ENCODE measurements at places on chromosomes 11 and 22. TPM values are rescaled to one million over a fixed set of nuclear protein-coding genes. Genes with fewer than 3 reads are reported as not detected.

Gene TMEM25
- 28.6 TPM for total RNA-seq

Gene GRIA4
- 2.9 TPM for total RNA-seq

Gene DERL3
- 5.7 TPM for total RNA-seq

Gene MAP6
- total RNA-seq, result 57.7 TPM

Gene USP28
- 39.4 TPM for total RNA-seq

Gene PAX6
- 83.7 TPM for total RNA-seq

Gene KRTAP5-7
- not detected for total RNA-seq

Gene OR52A1
- not detected for total RNA-seq

Gene RELT
- total RNA-seq, result 18.4 TPM

Gene OR6X1
- total RNA-seq, result not detected

DNA sequence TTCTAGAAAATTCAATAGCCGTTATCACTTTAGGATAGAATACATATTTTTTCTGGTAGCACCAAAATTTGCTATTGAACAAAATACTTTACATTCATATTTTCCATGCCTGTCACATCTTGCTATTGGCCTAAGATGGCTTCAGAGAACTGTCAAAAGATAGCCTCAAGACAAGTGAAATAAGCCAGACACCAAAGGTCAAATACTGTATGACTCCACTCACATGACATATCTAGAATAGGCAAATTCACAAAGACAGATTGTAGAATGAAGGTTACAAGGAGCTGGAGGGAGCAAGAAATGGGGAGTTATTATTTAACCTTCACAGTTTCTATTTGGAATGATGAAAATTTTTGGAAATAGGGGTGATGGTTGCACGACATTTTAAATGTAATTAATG, 223.7 kb upstream of the ZC3H12C start:
- H3K4me1 ChIP-seq, result peaks cover under 1% of the 10 kb centered on the region
- H3K36me3 ChIP-seq, result no peaks in the 10 kb centered on the region
- no peak overlapping the region for H3K27ac ChIP-seq

- peaks cover 9% of the 10 kb centered on the region for H3K4me1 ChIP-seq
- no peaks in the 10 kb centered on the region for H3K27me3 ChIP-seq
- H3K27ac ChIP-seq, result peak overlapping the region; percentile 92
- H3K36me3 ChIP-seq, result peaks cover 4% of the 10 kb centered on the region
These were observed 14.8 kb downstream of the TAB1 start for GRCh38 chr22:39414377-39414776.

GRCh38 chr11:87870086-87870485, 305.2 kb downstream of the RAB38 start:
- DNase-seq, result no peak
- H3K4me3 ChIP-seq, result no peak overlapping the region

DNA sequence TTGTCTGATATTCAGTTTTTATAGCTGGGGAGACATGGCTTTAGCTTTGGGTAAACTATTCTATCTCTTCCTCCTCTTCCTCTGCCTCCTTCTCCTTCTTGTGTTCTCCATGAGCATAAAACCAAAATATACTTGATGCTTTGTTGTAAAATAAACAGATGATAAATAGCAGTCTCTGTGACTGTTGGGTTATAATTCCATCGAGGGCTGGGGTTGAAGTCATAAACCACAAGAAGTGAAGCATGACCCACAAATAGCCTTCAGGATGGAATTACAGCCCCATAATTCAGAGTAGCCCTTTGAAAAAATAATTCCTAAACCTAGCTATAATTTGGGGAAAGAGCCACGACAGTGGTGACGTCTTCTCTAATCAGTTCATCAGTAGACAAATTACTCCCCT, 177.7 kb downstream of the SNX19 start:
- H3K36me3 ChIP-seq, result peaks cover 27% of the 10 kb centered on the region
- no peak overlapping the region for H3K4me3 ChIP-seq
- DNase-seq, result no peak
- H3K4me1 ChIP-seq, result peaks cover 11% of the 10 kb centered on the region
- no peaks in the 10 kb centered on the region for H3K27me3 ChIP-seq

DNA sequence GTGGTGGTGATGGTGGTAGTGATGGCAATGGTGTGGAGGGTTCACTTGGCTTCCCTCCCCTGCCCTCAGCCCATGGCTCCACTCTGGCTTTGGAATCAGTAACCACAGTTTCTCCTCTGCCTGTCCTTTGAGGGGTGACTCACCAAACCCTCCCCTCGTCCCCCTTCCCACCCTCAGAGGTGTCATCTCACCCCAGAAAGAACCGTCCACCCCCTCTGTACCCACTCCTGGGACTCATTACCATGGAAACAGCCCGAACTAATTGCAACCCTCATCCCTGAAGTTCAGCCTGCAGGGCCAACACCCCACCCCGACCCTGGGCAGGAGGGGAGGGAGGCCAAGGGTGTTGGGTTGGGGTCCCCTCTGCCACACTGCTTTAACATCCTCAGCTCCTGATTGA, 26.6 kb downstream of the PHLDB1 start:
- peak overlapping the region; percentile 31 for H3K4me3 ChIP-seq
- H3K27ac ChIP-seq, result no peak overlapping the region
- peaks cover 23% of the 10 kb centered on the region for H3K4me1 ChIP-seq
- no peaks in the 10 kb centered on the region for H3K27me3 ChIP-seq
- no peak for DNase-seq
- H3K36me3 ChIP-seq, result peaks cover 8% of the 10 kb centered on the region

DNA sequence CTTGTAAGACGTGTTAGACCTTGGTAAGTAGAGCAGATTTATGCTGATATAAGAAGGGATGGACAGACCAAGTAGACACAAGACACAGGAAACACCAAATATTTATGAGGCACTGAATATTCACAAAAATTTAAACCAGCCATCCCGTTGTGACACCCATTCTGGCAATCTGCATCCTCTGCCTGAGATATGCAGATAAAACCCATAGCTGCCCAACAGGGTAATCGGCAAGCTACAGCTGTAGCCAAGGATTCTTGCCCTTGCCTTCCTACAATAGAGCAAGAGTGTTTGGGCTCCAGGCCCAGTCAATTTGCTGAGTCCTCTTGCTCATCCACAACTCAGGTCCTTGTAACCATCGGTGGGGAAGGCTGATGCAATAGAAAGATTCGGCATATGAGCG, 18.5 kb upstream of the MPZL2 start:
- no peak overlapping the region for H3K4me3 ChIP-seq
- H3K4me1 ChIP-seq, result no peaks in the 10 kb centered on the region
- no peak for DNase-seq
- H3K36me3 ChIP-seq, result no peaks in the 10 kb centered on the region

DNA sequence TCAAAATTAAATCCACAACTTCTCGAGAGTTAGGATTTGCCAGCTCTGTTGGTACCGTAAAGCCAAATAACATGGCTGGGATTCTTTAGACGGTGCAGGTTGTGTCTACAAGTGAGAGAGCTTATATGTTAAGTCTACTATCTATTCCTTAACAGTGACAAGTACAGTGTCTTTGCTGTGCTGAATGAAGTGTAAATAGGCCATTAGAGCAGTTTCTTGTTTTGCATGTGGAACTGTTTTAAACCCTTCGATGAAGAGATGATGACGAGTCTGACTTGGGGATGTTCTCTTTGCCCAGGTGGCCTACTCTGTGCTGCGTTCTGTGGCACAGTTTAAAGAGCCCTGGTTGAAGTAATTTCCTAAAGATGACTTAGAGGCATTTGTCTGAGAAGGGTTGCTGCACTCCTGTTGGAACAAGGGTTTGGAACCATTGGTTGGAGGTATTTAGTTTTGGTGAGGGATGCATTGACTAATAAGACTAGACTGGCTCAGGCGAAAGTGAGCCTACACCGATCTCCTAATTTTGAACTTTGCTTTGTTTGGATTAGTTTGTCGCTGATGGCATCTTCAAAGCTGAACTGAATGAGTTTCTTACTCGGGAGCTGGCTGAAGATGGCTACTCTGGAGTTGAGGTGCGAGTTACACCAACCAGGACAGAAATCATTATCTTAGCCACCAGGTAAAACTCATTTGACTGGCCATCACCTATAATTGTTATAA, 988 bp downstream of the RPS3 start:
- DNase-seq, result no peak
- peak overlapping the region; percentile 94 for H3K4me3 ChIP-seq
- peaks cover 53% of the 10 kb centered on the region for H3K4me1 ChIP-seq
- H3K27ac ChIP-seq, result peak overlapping the region; percentile 98
- H3K36me3 ChIP-seq, result peaks cover 30% of the 10 kb centered on the region
- H3K27me3 ChIP-seq, result peaks cover 2% of the 10 kb centered on the region

- H3K27ac ChIP-seq, result no peak overlapping the region
- peaks cover 4% of the 10 kb centered on the region for H3K4me1 ChIP-seq
- peaks cover 3% of the 10 kb centered on the region for H3K27me3 ChIP-seq
- H3K4me3 ChIP-seq, result peak overlapping the region; percentile 81
These were observed 3.8 kb downstream of the PIM3 start for GRCh38 chr22:49964136-49965090.

DNA sequence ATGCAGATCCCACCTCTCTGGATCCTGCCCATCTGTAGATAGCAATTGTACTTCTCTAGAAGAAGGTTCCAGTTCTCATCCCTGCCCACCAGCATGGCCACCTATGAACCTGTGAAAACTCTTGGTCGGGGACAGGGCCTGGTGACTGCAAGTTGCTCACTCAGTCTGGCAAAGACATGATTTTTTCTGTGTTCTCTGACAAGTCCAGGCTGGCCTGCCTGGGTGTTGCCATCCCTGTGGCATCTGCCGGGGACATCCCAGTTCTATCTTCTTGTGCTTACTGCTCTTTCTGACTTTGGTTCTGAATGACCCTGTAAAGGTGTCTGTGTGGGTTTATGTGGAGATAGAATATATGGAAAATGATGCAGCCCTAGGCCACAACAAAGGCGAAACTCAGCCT, 545.8 kb downstream of the INSC start:
- H3K36me3 ChIP-seq, result no peaks in the 10 kb centered on the region
- H3K27ac ChIP-seq, result no peak overlapping the region
- H3K4me1 ChIP-seq, result peaks cover 27% of the 10 kb centered on the region
- no peak for DNase-seq

DNA sequence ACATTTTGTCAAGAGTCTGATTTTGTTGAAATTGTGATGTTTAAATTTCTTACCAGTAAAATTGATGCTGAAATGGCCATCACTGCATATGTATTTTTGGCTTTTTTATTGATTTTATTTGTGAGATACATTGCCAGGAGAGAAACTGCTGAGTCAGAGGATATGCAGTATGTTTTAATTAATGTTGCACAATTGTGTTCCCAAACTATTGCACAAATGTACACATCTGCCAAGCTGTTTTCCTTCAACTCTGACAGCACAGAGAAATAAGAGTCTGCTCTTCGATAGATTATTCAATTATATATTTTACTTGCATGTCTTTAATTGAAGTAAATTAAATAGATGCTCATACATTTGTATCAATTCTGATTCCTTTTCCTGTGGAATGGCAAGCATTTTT, 640.2 kb upstream of the LUZP2 start:
- no peak for DNase-seq
- H3K4me1 ChIP-seq, result no peaks in the 10 kb centered on the region
- H3K27ac ChIP-seq, result no peak overlapping the region
- no peaks in the 10 kb centered on the region for H3K27me3 ChIP-seq
- no peak overlapping the region for H3K4me3 ChIP-seq

DNA sequence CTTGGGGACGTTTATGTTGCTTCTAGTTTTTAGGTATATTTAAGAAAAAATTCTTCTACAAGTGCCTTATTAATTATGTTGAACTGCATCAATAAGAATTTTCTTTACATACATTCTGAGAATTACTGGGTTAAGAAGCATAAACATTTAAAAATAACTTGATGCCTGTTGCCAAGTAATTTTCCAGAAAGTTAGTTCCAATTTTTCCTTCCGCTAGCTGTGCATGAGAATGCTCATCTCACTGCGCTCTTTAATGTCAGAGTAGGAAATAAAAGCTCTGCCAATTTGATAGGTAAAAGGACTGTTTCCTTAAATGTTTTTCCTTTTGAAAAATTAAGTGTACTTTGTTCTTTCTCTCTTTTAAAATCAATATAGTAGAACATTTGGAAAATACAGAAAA, 113.1 kb upstream of the ZBED5 start:
- peaks cover 2% of the 10 kb centered on the region for H3K27me3 ChIP-seq
- peaks cover 3% of the 10 kb centered on the region for H3K36me3 ChIP-seq
- H3K27ac ChIP-seq, result no peak overlapping the region
- no peak for DNase-seq
- peaks cover 22% of the 10 kb centered on the region for H3K4me1 ChIP-seq
- H3K4me3 ChIP-seq, result no peak overlapping the region

- no peak overlapping the region for H3K4me3 ChIP-seq
- no peaks in the 10 kb centered on the region for H3K36me3 ChIP-seq
- H3K4me1 ChIP-seq, result peaks cover 5% of the 10 kb centered on the region
- no peak overlapping the region for H3K27ac ChIP-seq
These were observed 42.2 kb downstream of the UBASH3B start for GRCh38 chr11:122697636-122698167.

DNA sequence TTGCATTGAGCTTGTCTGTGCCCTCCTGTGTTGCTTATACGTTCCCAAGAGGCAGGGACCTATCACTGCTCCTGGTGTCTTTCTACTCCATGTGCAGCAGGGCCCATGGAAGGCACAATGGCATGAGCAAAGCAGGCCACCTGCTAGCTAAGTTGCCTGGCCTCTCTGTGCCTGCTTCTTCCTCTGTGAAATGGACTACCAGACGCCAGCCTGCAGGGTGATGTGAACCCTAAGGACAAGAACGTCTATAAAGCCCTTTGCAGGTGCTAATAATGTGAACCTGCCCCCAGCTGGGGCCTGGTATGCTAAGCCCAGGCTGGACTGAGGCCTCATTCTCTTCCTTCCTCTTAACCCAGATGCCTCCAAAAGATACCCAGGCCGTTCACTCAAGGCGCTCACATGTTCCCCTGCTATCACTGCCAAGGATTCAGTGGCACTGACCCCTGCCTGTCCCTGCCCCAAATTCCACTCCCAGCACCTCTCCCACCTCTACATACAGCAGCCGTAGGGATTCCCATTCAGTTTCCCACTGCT, 4.0 kb downstream of the GUCD1 start:
- no peak overlapping the region for H3K27ac ChIP-seq
- peak overlapping the region; percentile 52 for H3K4me3 ChIP-seq
- H3K36me3 ChIP-seq, result peaks cover 6% of the 10 kb centered on the region
- peaks cover 25% of the 10 kb centered on the region for H3K4me1 ChIP-seq
- DNase-seq, result no peak

DNA sequence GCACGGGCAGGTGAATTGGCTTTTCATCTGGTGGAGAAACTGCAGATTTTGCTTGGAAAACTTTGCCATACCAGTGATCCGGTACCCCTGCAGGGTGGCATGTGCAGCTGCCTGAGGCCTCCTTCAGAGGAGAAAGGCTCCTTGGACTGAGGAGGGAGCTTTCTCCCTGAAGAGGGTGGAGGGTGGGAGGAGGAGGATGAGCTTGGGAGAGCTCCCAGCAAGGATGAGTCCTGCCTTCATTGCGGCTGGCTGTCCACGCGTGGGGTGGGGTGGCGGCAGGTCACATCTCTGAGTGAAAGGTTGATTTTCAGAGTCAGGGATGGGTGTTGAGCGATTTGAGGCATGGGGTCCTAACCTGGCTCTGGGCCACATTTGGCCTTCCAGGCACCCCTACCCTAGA, 96.8 kb downstream of the GRAMD1B start:
- H3K27ac ChIP-seq, result peak overlapping the region; percentile 50
- no peaks in the 10 kb centered on the region for H3K36me3 ChIP-seq
- no peaks in the 10 kb centered on the region for H3K27me3 ChIP-seq

DNA sequence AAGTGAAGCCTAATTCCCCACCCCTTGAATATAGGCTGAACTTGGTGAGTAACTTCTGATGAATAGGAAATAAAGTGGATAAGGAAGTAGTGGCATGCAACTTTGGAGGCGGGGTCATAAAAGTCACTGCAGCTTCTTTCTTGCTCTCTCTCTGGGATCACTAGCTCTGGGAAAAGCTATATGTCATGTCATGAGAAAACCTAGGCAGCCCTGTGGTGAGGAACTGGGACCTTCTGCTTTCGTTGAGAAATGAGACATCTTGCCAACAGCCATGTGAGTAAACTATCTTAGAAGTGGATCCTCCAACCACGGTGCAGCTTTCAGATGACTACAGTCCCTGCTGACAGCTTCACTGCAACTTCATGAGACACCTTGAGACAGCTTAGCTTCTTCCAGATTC, 15.7 kb downstream of the ZNF214 start:
- H3K27ac ChIP-seq, result no peak overlapping the region
- no peak overlapping the region for H3K4me3 ChIP-seq
- no peaks in the 10 kb centered on the region for H3K4me1 ChIP-seq
- no peak for DNase-seq
- no peaks in the 10 kb centered on the region for H3K27me3 ChIP-seq
